Suppressor macrophage treated with lipopolysaccharide for 4 hours (primary cell): ENCODE measurements at places on chromosomes 1 and 21.

- DNase-seq = peak; percentile 82
Measured at GRCh38 chr1:31155216-31155806, 84.4 kb downstream of the NKAIN1 start.

- no peak for DNase-seq
Measured at GRCh38 chr1:48030211-48030610, 33.0 kb upstream of the TRABD2B start.

- peak; percentile 42 for DNase-seq
Measured at GRCh38 chr1:46098027-46098712, 34.3 kb downstream of the PIK3R3 start.

- no peak for DNase-seq
Measured at GRCh38 chr1:222375701-222376100, 172.2 kb downstream of the HHIPL2 start.

GRCh38 chr1:246554201-246554600, 11.9 kb downstream of the TFB2M start:
- DNase-seq = no peak

DNA sequence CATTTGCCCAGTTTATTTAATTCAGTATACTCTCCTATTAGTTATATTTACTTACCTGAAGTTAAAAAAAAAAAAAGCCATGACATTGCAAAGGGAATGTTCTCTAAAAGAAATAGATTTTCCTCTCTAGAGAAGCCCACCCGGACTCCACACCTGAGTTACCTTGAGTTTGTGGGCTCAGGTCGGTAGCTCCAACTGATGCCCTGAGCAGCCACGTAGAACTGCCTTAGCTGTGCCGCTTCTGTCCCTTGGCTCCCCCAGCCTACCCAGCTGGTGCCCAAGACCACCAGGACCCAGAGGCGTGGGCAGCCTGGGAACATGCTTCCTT, 250 bp downstream of the F5 start:
- DNase-seq = no peak

DNA sequence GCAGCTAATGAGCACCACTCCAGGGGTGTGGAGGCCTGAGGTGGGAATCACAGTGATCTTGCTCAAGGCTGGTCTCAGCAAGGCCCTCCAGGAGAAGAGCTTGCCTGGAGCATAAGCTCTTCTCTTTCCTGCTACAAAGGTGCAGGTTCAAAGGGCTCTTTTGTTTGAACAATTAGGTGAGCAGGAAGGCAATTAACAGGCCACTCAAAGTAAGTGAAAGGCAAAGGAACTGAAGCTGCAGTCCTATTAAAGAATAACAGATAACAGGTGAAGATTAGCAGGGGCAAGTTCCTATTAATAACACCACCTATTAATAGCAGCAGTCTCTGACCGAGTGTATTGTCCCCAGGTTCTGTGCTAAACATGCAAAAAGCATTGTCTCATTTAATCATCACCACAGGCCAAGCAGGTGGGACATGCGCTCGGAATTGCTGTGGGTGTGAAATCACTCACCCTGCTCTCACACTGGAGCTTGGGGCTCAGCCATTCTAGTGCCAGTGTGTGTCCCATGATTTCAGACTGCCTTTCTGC, 113.8 kb downstream of the RHOU start:
- DNase-seq = no peak

DNA sequence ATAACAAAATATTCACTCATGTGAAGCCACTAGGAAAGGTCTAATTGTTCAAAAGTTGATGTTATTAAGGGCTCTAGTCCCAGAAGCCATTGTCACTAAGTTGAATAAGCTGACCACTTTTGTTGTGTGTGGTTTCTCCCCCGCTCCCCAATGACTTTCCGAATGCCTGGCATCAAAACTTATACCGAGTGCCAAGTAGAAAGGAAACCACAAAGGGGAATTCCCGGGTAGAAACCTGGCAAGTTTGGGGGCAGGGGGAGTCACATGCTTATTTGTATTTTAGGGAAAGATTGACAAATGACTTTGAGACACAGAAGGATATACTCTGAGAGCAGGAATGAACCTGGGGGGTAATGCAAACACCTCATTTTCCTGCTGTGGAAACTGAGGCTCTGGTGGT, 154.1 kb downstream of the TGFBR3 start:
- peak; percentile 31 for DNase-seq

GRCh38 chr1:202131956-202132821, 9.5 kb downstream of the GPR37L1 start:
- DNase-seq = no peak

GRCh38 chr1:5709461-5709975, 282.7 kb downstream of the NPHP4 start:
- DNase-seq = no peak

- DNase-seq = no peak
Measured at GRCh38 chr1:43271186-43272118, 1.7 kb downstream of the TMEM125 start.

DNA sequence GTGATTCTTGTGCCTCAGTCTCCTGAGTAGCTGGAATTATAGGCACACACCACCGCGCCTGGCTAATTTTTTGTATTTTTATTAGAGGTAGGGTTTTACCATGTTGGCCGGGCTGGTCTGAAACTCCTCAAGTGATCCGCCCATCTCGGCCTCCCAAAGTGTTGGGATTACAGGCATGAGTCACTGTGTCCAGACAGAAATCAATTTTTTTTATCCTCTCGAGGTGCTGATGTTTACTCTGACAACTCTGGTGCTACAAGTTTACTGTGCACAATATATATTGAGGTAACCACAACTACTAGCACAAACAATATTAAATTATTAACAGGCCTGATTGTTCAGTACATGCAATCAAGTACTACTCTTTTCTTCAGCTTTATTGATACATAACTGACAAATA, 39.7 kb downstream of the F13B start:
- no peak for DNase-seq
